ENCODE measurements at places on chromosomes 7 and 10.

DNA sequence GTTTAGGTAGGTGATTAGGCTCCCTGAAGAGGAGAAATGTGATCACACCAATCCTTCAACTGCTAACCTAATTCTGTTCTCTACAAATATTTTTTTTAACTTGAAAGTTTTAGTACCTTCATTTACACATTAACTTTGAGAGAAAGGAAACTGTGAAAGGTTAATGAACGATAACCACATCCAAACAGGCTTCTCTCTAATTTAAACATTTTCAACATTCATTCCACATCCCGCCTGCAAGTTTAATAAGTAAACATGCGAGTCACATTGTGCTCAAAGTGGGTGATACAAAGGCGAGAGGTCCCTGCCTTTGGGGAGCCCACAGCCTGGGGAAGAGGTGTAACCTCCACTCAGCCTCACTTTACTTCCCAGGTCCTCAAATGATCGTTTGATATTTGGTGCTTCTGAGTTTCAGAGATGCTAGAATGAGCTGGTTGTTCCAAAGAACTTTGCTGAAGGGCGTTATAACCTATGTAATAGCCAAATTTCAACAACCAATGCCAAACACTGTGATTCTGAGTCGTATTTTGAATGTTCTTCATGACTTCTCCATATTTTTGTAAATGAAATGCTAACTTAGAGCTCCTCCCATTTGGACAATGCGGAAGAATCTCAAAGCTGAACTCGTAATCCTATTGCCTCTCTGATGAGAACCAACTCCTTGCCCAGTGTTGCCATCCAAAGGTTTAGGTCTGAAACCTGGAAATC is 47.5 kb downstream of the DENND2A start:
- no peak for DNase-seq

DNA sequence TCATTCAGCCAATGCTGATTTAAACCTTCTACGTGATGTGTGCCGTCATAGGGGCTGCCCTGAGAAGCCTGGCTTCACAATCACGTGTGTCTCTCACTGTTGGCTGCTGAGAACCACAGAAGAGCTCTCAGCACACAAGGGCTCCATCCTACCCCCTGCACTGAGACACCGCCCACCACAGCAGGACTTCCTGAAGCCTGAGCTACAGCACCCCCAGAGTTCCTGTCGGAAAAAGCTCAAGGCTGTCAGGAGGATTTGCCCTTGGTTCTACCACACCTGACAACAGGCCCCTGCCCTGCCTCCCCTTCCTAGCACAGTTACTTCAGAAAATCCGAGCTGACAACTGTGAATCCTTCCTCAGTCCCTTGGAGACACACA is 191.9 kb downstream of the MAD1L1 start:
- no peak for DNase-seq

DNA sequence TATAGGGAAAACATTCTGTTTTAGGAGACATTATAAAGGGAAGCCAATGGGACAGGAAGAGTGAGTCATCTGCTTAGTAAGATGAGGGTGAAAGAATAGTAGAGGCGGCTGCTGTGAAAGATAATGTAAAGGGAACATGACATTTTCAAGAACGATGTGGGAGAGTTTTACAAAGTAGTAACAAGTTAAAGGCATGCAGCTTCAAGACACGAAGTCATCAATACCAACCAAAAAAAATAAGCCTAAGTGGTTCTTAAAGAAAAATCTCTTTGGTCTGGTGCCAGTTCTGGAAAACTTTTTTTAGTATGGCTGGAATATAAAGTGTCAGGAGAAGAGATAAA is 6.1 kb downstream of the GSTO1 start:
- peak; percentile 62 for DNase-seq

GRCh38 chr7:30780941-30781340 is 9.7 kb downstream of the MINDY4 start:
- DNase-seq = no peak

GRCh38 chr7:23938937-23939552 is 229.0 kb downstream of the STK31 start:
- peak; percentile 26 for DNase-seq

- peak; percentile 88 for DNase-seq
Observed at GRCh38 chr10:72274730-72275350, 1.1 kb downstream of the DDIT4 start.

DNA sequence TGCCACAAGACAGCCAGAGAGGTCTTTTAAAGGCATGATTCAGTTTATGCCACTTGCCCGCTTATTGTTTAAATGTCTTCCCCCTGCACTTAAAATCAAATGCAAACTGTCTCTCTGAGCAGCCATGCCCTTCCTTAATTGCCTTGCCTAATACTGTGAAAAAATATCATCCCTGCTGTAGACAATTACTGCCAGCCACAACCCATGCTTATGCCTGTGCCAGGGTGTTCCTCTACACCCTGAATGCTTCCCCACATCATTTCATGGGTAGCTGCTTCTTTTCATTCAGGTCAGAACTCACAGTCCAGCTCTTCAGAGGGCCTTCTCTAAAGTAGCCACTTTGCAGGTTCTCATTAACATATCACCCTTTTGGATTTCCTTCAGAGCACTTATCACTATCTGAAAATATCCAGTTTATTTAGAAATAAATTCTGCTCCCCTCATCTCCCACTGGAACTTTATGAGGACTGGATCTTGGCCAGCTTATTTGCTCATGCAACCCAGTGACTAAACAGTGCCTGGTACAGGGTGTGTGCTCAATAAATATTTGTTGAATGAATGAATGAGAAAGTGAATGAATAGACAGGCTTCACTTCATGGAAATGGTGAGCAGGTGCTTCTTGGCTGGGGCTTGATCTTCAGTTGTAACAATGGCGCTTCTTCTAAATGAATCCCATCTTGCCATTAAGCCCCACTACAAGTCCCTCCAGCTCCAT is 162.4 kb upstream of the MDFIC start:
- DNase-seq = no peak

DNA sequence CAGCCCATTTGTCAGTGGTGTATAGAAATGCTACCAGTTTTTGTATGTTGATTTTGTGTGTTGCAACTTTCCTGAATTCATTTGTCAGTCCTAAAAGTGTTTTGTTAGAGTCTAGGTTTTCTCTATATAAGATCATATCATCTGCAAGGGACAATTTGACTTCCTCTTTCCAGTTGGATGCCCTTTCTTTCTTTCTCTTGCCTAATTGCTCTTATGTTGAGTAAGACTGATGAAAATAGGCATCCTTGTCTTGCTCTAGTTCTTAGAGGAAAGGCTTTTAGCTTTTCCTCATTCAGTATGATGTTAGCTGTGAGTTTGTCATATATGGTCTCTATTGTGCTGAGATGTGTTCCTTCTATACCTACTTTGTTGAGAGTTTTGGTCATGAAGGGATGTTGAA is 161.7 kb upstream of the TPK1 start:
- no peak for DNase-seq

- no peak for DNase-seq
Observed at GRCh38 chr7:99362801-99363200, 11.7 kb upstream of the ARPC1B start.

DNA sequence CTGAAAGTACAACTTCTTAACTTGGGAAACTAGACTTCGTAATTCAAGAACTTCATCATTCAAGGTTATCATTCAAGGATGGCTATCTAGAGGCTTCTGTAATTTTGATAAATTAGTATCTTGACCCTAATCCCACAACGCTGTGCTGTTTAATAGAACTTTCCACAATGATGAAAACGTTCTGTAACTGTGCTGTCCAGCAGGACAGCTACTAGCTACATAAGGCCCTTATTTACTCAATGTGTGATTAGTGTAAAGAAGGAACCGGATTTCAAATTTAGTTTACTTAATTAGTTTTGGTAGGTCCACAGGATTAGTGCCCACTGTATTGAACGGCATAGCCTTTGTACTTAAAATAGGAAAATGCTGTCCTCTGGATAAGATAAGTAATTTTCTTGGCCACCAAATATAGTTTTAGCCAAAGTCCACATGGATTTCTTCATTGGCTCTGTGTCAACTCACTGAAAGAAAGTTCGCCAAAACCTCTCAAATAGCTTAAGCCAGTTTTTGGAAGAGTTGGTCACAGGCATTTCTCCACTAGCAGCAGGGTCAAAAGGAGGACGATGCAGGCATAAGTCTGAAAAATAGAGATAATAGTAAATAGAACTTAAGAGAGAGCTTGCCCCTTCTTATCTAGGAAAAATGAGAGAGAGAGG is 17.3 kb downstream of the DGKI start:
- no peak for DNase-seq

- DNase-seq = no peak
Observed at GRCh38 chr7:2016761-2017480, 215.8 kb downstream of the MAD1L1 start.

- DNase-seq = no peak
Observed at GRCh38 chr10:77927402-77928246, 1.1 kb upstream of the DLG5 start.

GRCh38 chr10:101229266-101230182 is at the start of gene LBX1:
Gene LBX1, minus strand, starts transcription at chr10:101229463. Its CDS starts 648 bp downstream, at chr10:101228815.
- DNase-seq = no peak

DNA sequence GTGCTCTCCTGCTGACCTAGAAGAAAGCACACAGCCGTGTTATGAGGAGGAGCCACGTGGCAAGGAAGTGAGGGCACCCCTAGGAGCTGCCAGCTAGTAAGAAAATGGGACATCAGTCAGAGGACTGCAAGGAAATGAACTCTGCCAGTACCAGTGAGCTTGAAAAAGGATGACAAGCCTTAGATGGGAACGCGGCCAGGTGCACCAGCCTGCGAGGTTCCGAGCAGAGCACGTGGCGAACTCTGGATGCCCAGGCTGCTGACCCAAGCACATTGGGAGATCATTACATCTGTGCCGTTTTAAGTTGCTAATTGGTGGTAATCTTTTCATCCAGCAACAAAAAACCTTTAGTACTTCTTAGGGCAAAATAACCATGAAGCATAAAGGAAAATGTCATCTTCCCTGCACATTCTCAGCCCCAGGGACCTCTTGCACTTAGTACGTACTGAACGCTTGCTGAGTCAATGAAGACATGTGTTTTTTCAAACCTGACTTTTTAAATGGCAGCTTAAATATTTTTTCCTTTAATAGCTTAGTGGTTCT is 69.4 kb downstream of the AMZ1 start:
- no peak for DNase-seq

GRCh38 chr10:5555881-5556280 is 31.1 kb downstream of the CALML3 start:
- DNase-seq = no peak

GRCh38 chr7:130961128-130961601 is 227.2 kb upstream of the KLF14 start:
- DNase-seq = peak; percentile 56

DNA sequence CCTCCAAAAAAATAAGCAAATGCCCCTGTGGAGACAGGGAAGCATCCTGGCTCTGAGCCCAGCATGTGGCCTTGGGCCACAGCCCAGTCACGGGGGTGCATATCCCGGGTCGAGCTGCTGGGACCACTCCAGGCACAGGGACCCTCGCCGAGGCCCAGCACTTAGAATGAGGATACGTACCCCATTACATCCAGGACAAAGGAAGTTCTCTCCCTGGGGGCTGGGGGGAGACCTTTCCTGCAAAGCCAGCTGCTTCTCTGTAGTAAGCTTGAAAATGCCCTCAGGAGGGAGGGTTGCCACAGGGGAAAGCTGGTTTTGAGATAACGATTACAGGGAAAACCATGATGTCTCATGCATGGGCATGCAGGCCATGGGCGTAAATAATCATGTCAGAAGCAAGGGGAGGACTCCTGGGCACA is 75.5 kb downstream of the HIPK2 start:
- no peak for DNase-seq

DNA sequence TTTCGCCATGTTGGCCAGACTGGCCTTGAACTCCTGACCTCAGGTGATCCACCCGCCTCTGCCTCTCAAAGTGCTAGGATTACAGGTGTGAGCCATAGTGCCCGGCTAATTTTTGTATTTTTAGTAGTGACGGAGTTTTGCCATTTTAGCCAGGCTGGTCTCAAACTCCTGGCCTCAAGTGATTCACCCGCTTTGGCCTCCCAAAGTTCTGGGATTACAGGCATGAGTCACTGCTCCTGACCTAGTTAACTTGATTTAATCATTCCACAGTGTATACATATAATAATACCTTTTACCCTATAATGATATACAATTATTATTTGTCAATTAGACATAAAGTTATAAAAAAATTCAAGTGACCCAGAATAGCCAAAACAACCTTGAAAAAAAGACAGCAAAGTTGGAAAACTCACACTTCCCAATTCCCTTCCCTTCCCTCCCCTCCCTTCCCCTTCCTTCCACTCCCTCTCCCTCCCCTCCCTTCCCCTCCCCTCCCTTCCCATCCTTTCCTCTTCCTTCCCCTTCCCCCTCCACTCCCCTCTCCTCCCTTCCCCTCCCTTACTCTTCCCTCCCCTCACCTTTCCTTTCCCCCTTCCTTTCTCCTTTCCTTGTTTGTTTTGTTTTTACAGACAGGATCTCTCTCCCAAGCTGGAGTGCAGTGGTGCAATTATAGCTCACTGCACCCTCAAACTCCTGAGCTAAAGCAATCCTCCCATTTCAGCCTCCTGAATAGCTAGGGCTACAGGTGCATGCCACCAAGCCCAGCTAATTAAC is 14.8 kb upstream of the ZMIZ2 start:
- DNase-seq = no peak

- DNase-seq = no peak
Observed at GRCh38 chr7:2635148-2635668, 3.4 kb downstream of the TTYH3 start.

DNA sequence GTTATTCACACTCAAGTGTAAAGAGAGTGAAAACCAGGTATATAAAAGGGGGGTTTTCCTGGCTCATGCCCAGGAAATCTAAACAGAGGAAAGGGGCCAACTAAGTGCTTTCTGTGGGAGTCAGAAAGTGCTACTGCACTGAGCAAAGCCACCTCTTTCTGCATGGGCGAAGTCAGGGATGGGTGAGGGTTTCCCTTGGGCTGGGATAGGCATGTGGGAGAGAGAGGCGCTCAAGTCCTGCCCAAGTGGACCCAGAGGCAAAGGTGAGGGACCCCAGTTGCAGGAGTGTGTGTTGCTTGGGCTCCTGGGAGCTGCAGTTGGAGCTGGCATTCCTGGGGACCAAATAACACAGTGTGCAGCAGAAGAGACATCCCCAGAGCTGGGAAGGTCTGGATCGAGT is 65.9 kb downstream of the PRR15 start:
- DNase-seq = no peak

DNA sequence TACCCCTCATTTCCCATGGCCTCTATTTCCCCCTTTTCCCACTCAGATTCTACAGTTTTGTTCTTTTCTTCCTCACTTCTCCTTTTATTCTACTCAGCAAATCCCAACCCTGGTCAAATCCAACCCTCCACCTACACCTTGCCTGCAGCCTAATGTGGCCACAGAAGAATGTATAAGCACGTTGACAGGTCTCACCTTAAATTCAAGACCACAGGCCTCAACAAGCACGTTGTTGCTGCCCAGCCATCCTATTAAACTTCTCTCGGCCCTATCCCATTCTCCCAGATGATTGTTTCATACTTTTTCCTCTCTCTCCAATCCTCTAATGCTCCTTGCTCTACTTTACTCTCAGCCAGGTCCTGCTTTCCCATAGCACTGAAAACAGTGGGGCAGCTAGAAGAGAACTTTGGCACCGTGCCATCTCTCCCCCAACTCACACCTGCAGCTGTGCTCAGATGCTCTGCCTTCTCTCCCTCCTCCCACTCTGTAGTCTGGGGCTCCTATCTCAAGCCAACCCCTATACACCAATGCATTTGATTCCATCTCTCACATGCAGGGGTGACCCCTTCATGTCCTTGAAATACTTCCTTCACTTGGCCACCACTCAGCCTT is 6.8 kb upstream of the EIF3A start:
- peak; percentile 54 for DNase-seq

Data from erythroblast (primary cell).